ENCODE measurements at places on chromosomes 1 and 21.

DNA sequence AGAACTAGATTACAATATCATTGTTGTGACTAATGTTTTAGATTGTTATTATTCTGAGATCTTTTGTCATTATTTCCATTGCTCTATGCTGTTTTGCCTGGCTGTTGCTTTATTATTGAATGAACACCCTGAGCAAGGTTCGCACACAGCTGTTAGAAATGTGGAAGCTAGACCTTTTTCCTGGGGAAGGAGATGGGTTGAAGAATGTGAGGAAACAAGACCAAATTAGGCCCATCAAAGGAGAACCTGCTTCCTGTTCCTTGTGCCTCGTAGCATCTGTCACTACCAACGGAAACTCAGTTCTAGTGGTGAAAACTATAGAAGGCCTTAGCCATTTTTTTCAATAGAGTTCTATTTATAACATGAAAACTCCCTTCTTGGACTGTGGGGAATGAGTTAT is 68.7 kb downstream of the RGL1 start:
- no peak for DNase-seq

DNA sequence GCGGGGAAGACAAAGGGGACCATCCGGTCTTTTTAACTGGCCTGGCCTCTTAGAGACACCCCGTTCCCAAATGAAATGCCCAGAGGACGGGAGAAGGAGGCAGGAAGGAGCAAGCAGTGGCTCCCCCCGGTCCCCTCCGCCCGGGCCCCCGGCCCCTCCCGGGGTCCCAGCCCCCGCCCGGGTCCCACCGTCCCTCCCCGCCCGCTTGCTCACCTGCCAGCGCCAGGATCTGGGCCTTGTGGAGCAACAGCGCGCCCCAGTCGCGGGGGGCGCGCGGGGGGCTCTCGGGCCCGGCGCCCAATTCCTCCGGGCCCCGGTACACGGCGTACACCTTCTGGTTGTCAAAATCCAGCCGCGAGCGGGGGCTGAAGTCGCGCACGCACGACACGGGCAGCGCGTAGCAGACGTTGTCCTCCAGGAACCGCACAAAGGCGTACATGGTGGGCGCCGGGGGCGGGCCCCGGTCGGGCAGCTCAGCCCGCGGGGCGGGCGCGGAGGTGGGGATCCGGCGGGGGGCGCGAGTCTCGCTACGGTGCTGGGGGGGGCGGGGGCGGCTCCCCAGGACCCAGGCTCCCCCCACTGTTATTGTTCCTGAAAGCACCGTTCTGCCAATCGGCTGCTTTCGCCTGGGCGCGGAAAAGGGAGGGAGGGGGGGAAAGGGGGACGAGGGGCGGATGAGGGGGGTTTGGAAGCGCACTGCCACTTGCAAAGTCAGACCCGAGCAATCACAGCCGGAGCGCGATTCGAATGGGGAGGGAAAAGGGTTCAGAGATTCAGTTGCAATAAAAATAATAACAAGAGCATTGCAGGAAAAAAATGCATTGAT is at the start of gene BEND5:
BEND5 (minus strand) TSS at position 499 of the 826 bp plus-strand sequence; CDS start at position 439, 60 bp downstream.
- no peak for DNase-seq

DNA sequence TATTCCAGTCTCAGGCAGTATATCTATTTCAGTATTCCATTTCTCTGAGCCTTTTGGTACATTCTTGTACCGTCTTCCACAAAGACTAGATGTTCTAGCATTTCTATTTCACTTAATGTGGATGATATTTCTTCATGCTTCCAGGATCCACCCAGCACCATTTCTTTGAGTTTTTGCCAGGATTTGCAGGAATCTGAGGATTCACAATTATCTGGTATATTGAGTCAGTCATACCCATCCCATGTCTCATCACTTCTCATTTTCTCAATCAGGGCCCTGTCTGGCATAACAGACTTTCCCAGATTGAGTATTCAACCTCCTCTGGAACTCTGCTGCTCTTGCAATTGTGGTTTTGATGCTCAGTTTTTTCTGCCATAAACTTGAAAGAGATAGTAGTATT is 20.9 kb upstream of the COL11A1 start:
- no peak for DNase-seq

DNA sequence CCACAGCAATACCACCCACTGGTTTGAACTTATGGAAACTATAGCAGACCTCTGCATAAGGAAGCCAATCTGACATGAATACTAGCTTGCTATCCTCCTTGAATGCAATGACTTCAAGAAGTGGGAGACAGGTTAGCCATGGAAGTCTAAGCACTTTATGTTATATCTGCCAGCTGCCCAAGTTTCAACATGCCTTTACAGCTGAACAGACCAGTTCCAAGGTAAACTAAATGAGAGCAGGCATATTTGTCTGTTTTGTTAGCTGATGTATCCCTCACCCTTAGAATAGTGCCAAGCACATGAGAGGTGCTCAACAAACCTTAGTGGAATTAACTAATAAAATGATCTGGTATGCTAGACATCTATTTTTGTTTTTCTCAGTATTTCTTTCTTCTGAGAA is 65.1 kb downstream of the ALG14 start:
- DNase-seq = no peak

GRCh38 chr1:115447672-115448071 is 109.6 kb upstream of the NGF start:
- DNase-seq = no peak

DNA sequence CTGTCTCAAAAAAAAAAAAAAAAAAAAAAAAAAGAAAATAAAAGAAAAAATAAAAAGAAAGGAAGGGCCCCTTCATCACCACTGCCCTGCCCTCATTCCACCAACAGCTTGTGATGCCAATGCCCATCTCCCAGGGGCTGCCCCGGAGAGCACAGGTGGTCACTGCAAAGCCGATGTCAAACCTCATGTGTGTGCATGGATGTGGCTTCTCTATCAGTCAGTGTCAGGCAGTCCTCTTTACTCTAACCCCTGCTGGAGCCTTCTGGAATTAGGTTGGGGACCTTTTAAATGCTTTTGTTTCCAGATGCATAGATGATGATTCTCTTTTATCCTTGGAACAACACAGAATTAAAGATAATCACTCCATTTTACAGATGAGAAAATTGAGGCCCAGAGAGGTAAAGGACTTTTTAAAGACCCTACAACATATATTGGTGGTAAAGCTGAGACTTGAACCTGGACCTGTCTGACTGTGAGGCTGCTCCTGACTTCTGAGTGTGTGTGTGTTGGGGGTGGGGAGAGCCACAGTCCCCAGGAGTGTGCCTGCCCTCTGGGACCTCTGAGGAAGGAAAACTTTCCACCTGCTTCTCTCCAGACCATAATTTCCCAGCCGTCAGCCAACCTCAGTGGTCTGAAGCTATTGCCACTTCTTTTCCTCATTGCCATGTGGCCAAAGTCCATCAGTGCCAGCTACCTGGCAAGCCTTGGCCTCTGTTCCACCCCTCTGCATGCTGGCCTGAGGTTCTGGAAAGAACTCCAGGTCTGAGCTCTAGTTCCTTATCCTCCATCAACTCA is 3.0 kb upstream of the TMEM54 start:
- DNase-seq = no peak

DNA sequence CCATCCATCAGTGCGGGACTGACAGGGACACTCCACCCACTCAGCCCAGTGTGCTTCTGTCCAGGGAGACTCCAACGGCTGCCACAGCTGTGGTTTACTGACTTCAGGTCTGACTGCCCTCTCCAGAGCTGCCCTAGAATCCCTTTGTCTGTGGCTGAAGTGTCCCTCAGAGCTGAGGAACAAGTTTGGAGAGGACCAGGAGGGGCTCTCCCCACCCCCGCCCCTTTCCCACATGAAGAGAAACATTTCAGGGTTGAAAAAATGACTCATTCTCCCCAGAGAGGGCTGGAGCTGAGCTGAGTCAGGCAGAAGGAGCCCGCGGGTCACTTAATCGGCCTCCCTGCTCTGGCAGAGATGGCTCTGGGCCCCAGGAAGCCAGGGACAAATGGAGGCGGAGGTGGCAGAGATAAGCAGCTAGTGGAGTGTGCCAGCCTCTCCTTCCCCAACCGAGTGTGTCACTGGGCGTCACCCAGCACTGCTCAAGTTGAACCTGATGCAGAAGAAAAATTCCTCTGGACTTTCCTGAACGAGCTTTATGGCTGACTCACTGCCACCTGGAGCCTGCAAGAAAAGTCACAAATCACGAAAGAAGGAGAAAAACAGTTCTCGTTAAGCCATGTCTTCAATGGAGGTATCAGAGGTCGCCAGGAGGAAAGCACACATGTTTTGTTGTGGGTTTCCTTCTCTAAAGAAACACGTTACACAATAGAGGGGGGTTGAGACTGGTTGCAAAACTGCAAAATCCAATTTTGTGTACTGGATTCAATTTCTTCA is 34.3 kb upstream of the ECE1 start:
- DNase-seq = peak; percentile 20

DNA sequence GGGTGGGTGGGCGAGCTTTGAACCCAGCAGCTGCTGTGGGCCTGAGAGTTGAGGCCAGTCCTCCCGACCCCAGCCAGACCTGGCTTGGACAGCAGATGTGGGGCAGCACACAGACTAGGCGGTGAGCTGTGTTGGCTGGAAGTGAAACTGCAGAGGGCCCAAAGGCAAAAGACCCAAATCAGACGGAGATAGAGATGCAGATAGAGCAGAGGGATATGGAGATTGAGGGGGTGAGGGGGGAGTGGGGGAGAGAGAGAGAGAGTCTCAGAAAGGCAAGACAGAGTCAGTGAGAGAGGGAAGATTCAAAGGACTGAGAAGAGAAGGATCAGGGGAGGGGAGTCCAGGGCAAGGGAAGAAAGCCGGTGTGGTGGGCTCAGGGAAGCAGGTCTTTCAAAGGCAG is 17.0 kb upstream of the POU3F1 start:
- no peak for DNase-seq

- no peak for DNase-seq
Observed at GRCh38 chr1:211646566-211646965, 28.9 kb downstream of the NEK2 start.

- no peak for DNase-seq
Observed at GRCh38 chr1:40004857-40005256, 35.7 kb upstream of the CAP1 start.

DNA sequence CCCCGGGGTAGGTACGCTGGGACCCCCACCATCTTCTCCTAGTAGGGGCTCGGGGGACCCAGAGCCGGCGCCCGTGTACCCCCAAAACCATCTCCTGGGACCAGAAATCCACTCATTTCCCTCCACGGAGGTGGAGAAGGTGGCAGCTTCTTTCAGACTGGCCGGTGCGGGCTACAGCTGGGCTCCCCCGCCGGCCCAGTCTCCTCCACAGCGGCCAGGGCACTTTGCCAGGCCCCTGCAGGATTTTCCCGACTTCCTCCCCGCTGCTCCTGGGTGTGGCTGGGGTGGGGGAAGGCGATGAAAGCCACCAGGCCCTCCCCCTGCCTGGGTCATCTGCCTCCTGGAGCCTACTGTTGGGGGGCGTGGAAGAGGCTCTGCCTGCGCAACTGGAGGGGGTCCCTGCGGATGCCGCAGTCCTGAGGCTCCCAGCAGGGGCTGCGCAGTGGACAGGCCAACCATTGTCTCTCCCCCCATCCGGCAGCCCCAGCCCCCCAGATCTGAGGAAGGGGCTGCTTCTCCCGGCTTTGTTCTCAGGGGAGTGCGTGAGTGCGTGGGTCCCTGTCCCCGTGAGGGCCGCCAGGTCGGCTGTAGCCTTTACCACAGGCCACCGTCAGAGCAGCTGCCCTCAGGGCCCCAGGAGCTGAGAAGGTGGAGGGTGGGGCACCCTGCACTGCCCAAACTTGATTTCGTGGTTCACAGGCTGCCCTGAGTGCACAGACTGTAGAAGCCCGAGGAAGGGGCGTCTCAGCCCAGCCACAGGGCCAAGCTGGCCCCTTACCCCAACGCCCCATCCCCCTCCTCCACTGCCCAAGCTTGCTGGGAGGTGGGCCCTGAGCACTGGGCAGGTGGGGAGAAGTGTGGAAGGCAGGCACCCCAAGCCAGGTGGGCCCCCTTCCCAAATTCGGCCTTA is 1.3 kb downstream of the AGRN start:
- DNase-seq = no peak

- DNase-seq = no peak
Observed at GRCh38 chr1:171434717-171435346, 50.5 kb upstream of the PRRC2C start.

GRCh38 chr21:34523019-34523555 is 11.1 kb upstream of the KCNE1 start:
- DNase-seq = no peak

DNA sequence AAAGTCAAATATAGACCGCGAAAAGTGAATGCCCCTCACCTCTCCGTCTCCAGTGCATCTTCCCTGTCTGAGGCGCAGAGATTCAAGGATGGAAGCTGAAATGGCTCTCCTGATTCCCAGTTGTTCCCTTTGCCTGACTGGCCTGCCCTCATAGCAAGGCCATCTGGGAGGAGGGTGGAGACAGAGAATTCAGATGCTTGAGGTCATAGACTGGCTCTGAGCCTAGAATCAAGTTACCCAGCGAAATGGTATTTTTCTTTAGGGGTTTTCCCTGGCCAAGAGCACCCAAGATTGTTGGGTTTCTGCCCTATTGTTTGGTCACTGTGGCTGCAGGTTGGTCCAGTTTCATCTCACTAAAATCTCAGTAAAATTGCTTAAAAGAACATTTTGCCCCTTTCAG is 7.2 kb downstream of the METTL13 start:
- no peak for DNase-seq

GRCh38 chr1:21782868-21783678 is at the start of gene USP48:
Gene USP48 (minus strand): TSS chr1:21783149. CDS start chr1:21782957, 192 bp downstream.
- DNase-seq = peak; percentile 93

DNA sequence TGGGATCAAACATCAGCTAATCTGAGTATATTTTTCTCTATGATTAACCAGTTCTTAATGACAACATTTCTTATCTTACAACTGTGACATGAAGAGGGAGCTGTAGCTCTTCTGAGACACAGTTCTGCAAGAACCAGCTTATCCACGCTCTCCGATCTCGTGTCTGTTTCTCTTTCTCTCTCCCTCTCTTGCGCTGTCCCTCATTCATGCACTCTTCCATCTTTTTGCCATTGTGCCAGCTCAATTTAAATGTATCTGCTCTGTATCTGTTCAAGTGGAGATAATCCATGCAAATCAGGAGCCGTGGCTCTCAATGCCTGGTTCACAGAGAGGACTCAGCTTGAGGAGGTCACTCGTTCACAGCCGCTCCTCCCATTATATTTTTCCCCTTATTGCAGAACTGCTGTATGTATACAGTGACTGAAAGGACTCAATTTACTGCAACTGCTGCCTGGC is 494.7 kb upstream of the ADGRL2 start:
- DNase-seq = no peak

DNA sequence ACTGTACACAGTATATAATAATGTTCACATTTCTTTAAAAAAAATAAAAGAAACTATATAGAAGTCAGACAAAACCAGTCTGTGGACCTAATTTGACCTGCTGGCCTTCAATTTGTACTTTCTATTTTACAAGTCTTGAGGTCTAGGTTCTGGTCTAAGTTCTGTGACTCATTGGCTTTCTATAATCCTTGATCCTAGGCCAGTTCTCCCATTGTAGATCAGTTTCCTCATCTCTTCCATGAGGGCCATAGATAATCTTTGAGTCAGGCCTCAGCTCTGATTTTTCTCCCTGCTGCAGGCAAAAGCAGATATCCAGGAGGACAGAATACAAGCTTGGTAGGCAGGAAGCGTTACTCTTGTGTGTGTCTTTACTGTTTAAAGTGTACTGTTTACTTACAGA is 603.7 kb upstream of the CAMK1G start:
- DNase-seq = no peak
